Stimulated activated CD4-positive, alpha-beta T cell treated with anti-CD3 and anti-CD28 coated beads, Interleukin-1b, Interleukin-23, amount 100 ng/mL, for 4 hours (primary cell): ENCODE measurements at places on chromosomes 6 and 20.

DNA sequence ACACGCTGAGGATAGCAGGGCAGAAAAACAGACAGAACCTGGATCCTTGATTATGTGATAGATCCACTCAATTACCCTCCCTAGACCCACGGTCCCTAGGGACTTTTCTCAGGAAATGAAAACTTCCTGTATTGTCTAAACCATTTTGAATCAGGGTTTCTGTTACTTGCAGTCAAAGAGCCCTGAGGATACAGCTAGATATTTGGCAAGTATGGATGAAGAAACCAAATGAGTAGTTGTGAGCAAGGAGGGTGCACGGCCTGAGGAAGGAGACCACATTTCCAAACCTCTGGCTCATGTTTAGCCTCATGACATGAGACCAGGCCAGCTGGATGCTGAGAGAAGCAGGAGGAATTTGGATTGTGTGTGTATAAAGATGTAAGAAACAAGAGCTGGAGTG lies 91.6 kb downstream of the MRPL14 start:
- DNase-seq, result no peak

DNA sequence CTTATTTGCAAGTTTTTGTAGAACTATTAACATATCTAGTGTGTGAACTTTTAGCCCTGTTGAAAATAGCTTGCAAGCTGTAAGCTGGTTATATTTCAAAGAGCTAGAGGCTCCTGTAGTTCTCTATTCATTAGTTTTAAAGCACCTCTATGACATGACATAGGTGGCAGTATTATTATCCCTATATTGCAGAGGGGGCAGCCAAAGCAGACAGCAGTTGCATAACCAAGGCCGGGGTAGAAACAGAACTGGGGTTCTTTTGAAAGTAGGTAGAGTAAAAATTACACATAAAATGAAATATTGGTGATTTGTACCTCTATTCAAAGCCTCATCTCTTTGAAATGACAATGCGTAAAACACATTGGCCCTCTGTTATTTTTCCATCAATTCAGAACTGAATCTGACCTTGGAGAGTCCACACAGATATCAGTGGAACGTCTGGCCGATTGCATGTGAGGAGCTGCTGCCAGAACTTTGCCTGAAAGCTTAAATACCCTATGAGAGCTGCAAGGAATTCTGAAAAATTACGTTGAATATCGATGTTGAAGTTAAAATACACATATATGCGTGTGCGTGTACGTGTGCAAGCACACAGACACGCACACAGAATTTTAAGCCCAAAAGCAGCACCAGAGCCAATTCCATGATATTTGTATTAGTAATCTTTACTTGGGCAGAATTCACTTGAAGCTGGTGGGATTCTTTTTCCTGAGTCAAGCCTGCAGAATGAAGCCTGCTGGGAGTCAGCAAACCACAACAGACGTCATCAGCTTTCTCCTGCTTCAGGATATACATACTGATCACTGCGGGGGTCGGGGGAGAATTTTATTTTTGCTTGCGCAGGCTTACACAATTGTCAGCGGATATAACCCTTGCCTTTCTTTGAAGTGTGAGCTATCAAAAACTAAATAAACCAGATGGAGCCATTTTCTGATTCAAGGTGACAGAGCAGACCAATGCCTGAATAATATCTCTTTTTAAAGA lies 163.2 kb downstream of the PDE7B start:
- DNase-seq, result no peak

- DNase-seq, result no peak
Observed at GRCh38 chr6:165849534-165850430, 186.7 kb upstream of the PDE10A start.

GRCh38 chr6:6771964-6772363 lies 183.4 kb downstream of the LY86 start:
- DNase-seq, result no peak

GRCh38 chr20:17969278-17969883 lies 563 bp downstream of the MGME1 start:
- no peak for DNase-seq

DNA sequence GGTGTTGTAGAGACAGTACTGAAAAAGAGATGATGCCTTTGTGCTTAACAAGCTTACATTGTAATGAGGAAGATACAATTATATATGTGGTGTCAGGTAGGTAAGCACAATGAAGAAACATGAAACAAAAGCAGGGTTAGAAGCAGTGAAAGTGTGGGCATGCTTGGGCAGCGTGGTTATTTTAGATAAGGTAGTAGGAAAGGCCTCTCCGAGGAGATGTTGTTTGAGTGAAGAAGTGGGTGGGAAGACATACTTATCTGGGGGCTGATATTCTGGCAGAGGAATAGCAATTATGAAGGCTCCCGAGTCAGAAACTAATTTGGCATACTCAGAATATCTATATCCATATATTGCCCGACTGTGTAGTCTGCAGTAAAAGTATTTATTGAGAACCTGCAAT lies 4.7 kb downstream of the CDKAL1 start:
- no peak for DNase-seq

- no peak for DNase-seq
Observed at GRCh38 chr6:139311831-139312230, 20.0 kb upstream of the TXLNB start.

GRCh38 chr6:135087803-135088202 lies 33.2 kb upstream of the HBS1L start:
- no peak for DNase-seq

- no peak for DNase-seq
Observed at GRCh38 chr6:111761783-111762312, 111.4 kb downstream of the FYN start.

DNA sequence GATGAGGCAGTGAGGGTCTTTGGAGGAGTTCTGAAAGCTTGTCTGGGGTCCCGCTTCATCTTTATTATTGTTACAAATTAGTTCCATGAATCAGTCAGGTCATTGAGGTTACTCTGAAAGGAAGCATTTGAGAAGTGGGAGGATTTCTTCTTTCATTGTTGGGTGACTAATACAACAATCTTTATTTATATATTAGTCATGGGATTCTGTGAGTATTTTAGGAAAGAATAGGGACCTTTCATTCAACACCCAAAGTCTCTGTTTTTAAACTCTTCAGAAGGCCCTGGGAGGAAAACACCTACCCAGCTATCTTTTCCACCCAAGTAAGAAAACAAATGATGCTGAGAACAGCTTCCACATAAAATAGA lies 98.3 kb downstream of the SOD2 start:
- DNase-seq, result no peak

DNA sequence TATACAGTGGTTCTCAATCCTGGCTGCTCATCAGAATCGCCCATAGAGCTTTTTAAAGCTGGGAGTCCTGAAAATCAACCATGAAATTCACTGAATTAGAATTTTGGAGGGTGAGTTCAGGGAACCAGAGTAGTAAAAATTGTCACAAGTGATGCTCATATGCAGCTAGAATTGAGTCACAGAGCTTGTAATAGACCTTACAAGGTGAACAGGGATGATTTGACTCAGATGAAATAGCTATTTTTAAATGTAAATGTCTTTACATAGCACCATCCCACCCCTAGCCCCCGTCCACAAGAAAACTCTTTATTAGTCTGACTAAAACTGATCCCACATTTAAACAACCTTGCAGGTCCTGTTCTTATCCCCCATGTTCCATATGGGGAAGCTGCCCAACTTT lies 531.7 kb downstream of the LMBRD1 start:
- DNase-seq, result no peak

- no peak for DNase-seq
Observed at GRCh38 chr6:79895382-79896074, 51.8 kb downstream of the ELOVL4 start.

DNA sequence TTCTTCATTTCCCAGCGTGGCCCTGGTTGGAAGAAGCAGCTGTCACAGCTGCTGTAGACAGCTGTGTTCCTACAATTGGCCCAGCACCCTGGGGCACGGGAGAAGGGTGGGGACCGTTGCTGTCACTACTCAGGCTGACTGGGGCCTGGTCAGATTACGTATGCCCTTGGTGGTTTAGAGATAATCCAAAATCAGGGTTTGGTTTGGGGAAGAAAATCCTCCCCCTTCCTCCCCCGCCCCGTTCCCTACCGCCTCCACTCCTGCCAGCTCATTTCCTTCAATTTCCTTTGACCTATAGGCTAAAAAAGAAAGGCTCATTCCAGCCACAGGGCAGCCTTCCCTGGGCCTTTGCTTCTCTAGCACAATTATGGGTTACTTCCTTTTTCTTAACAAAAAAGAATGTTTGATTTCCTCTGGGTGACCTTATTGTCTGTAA lies 292.7 kb downstream of the ESR1 start:
- DNase-seq, result no peak

DNA sequence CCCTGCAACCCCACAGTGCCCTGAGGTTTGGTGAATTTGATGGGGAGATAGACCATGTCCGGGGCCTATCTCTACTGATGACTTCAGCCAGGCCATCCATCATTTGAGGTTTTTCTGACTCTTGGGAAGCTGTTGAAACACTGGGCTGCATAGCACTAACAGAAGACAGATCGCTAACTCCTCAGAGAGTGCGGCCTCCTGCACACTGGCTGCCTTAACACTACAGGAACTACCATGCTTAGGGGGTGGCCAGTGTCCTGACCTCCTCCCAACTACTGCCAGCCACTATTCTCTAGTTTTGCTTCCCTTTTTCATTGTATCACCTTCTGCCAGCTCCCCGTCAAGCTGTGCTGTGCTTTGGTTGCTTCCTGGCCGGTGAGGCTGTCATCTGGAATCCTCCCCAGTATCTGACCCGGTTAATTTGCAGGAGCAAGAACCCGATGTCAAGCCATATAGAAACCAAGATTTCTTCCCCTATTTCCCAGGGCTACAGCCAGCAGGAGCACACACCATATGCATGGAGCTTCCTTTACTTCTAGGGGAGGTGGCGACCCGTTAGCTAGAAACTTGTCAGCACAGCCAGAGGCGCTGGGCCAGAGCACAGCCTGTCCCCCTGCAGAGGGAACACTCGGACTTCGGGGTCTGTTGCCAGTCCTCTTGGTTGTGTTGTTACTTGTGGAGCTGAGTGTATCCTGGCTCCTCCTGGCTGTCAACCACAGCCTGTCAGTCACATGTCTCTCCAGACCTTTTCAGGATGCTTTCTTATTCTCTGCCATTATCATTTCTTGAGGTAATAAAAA lies 57.3 kb upstream of the TRAF3IP2 start:
- DNase-seq, result no peak

DNA sequence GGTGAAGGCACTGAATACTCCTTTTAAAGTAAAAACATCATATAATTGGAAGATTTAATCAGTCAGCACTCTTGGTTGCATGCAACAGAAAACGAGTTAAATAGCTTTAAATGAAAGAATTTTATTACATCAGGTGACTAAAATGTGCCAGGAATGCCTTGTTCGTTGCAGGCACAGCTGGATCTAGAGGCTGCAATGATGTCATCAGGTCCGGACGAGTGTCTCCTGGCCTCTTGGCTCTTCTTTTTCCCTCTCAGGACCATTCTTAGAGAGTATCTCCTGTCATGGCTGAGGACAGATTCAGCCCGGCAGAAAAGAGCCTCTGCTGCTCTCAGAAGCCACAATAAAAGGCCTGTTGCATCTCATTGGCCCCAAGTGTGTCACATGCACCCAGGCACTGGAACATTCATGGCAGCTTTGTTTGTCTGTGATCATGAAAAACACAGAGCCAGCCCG lies 510.7 kb upstream of the SULF2 start:
- no peak for DNase-seq

DNA sequence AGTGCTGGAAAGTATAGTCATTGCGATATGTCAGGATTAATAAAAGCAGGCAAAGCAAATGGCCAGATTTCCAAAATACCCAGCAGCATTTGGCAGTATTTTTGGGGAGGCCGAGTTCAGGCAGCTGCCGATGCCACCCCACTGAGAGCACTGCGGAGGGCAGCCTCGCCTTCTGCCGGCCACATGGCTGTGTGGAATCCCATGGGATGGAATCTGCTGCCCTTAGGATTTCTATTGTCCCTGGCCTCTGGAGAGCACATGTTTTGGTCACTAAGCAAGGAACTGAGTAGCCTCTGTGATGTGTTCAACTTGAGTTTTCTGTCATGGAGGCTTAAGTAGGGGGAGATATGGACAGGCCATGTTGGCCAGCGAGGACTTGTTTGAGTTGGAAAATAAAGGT lies 123.0 kb downstream of the FARS2 start:
- DNase-seq, result no peak
